ENCODE measurements at places on chromosomes 1 and 21.

GRCh38 chr1:85359874-85360721 lies 83.7 kb upstream of the BCL10 start:
- no peak for DNase-seq

- DNase-seq, result no peak
These were observed 80.8 kb downstream of the LRRC7 start for GRCh38 chr1:69648486-69648885.

DNA sequence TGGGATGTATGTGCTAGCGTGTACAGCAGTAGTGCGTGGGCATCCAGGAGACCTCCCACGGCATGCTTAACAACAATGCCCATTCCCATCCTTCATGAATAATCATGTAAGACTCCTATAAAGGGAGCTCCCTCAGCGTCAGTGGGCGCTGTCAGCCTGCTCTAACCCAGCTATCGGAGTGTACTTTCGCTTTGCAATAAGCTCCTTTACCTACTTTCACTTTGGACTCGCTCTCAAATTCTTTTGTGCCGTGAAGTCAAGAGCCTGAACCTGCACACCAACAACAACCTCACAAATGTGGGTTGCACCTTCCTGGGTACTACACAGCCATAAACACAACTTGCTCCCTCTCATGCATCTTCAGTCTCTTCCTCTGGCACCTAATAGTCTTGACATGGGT lies 114.8 kb upstream of the PAXBP1 start:
- DNase-seq, result peak; percentile 42

DNA sequence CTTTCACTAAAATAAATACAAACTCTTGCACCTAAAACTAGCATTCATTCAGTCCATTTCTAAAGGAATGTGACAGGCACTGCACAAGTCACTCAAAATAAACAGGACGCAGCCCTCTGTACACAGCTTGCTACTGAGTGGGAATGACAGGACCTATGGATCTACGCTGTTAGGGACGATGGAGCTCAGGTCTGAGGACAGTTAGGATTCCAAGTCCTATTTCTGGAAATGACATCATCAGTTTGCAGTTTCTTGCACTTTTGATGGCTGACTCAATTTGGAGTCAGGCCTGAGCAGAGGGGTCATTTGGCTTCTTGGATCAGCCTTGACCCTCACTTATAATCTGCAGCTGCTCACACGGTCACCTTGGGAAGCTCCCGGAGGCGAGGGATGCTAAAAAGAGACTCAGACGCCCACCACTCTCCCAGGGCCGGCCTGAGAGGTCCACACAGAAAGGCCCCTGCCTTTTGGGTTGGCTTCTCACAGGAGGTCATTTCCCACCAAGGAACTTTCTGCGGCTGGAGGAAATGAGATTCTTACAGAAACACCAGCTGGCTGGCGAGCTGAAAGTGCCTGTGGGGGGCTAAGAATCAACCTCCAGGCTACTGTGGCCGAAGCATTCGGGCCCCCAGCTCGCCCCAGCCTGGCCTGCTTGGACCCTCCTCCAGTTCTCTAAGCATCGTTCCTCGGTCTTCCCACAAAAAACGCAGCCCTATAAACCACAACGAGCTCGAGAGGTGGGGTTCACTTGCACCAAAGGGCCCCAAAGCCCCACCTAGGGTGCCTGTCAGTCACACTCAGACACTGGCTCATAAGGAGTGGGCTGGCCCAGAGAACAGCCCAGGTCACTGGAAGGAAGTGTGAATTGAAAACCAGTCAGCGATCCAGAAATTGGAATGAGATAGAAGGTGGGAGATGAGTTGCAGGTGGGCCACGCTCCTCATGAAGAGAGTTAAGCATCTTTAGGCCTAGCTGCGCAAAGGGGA lies 8.9 kb upstream of the PDE9A start:
- DNase-seq, result no peak

GRCh38 chr1:160404094-160404493 lies 3.7 kb downstream of the VANGL2 start:
- no peak for DNase-seq
